ENCODE measurements at places on chromosomes 5 and 9.
A peak's percentile ranks its signal among the peaks of the same experiment; 100 is the strongest.

GRCh38 chr5:122500245-122501088, 188.4 kb downstream of the SNCAIP start:
- no peak for DNase-seq

GRCh38 chr9:92384375-92384774, 20.0 kb downstream of the OGN start:
- DNase-seq: no peak

- peak; percentile 9 for DNase-seq
Measured at GRCh38 chr5:84384604-84385575, at the start of gene EDIL3. Gene EDIL3 (minus strand): TSS chr5:84384880. CDS start chr5:84384374, 506 bp downstream.

GRCh38 chr9:126620478-126620877, 6.8 kb downstream of the LMX1B start:
- DNase-seq: no peak

DNA sequence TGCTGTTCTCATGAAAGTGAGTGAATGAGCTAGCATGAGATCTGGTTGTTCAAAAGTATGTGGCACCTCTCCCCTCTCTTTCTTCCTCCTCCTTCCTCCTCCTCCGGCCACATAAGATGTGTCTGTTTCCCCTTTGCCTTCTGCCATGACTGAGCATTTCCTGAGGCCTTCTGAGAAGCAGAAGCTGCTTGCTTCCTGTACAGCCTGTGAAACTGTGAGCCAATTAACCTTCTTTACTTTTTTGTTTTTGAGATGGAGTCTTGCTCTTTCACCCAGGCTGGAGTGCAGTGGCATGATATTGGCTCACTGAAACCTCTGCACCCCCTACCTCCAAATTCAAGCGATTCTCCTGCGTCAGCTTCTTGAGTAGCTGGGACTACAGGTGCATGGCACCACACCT, 6.1 kb downstream of the S100Z start:
- no peak for DNase-seq

DNA sequence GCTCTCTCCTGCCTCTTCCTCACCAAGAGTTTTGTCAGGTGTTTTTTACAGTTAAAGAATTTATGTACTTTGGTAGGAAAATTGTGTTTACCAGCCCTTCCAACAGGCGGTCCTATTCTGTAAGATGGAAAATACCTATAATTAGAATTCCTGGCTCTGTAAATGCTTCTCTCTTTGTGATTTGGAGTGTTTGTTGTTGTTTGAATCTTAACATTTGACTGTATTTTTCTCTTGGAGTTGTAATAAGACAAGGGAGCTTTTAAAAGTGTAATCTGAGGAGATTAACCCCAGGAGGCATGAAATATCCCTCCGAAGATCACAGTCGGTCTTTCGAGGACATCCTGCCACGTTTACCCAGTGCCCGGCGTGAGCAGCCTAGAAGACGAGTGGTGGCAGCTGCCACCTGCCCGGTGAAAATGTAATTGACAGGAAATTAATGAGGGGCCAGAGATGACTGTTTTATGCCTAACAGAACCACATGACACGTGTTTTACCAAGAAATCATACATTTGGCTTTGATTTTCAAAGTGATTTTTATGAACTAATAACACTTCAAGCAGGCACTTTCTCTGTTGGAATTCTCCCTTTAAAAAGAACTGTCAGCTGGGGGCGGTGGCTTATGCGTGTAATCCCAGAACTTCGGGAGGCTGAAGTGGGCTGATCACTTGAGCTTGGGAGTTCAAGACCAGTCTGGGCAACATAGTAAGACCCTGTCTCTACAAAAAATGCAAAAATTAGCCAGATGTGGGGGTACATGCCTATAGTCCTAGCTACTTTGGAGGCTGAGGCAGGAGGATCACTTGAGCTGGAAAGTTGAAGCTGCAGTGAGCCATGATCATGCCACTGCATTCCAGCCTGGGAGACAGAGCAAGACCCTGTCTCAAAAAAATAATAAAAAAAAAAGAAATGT, 20.0 kb downstream of the ANKRD33B start:
- DNase-seq: no peak

- no peak for DNase-seq
Measured at GRCh38 chr9:70030156-70030555, 13.5 kb upstream of the MAMDC2 start.

- no peak for DNase-seq
Measured at GRCh38 chr5:1484730-1485578, 38.8 kb downstream of the LPCAT1 start.

DNA sequence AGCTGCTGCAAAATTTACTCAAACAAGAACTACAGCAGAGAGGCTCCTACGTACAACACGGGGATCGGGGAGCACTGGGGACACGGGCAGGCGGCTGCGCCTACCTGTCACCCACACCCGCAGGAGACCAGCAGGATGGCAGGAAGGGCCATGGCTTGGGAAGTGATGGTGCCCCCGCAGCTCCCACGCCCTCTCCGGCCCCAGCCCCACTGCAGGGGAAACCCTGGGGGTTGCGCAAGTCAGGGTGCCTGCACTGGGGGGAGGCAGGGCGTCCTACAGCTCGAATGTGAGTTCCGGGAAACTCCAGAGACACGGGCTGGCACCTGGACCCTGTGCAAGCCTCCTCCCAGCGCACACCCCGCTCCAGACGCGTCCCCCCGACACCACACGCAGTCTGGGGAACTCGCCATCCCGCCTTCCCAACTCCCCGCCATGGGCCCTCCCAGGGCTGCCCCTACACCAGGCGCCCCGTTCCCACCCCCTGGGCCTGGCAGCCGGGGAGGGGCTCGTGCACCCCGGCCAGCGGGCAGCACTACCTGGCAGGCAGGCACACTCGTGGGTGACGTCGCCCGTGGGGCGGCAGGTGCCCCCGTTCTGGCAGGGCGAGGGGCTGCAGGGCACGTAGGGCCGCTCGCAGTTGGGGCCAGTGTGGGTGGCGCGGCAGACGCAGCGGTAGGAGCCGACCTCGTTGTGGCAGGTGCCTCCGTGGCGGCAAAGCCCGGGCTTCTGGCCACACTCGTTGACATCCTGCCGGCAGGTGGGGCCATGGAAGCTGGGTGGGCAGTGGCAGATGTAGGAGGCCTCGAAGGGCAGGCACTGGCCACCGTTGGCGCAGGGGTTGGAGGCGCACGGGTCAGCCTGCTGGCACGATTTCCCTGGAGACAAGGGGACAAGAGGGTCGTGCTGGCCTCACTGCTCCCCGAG, 23.3 kb downstream of the NOTCH1 start:
- DNase-seq: no peak

DNA sequence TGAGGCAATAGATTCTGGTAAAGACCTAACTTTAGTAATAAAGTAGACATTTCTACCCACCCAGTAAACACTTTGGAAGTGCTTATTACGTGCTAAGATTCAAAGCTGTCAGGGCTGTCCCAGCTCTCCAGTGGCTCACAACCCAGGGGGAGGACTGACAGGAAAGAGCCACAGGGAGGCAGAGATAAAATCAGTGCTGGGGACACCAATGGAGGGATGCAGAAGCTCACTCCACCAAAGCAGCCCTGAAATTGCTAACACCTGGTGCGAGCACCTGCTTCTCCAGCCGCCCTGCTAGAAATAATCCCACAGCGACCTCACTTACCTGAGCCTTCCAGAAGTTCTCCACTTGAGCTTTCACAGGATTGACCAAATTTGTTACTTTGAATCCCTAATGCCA, 501.0 kb downstream of the BNC2 start:
- DNase-seq: no peak

DNA sequence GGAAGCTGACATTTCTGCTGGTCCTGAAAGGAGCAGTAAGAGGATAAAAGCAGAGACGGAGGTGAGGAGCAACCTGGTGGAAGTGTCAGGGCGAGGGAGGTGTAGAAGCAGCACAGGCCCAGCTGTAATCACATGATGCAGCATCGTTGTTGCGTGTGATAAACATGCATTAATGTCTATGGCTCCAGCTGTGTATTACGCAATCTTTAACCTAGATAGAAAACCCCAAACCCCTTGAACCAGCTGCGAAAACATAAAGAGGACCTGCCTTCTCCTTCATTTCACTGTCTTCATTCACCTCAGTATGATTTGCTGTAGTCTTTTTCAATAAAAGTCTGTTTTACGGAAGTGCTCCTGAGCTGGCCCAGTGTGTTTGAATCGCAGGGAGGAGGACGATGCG, 162.9 kb downstream of the NTRK2 start:
- no peak for DNase-seq

DNA sequence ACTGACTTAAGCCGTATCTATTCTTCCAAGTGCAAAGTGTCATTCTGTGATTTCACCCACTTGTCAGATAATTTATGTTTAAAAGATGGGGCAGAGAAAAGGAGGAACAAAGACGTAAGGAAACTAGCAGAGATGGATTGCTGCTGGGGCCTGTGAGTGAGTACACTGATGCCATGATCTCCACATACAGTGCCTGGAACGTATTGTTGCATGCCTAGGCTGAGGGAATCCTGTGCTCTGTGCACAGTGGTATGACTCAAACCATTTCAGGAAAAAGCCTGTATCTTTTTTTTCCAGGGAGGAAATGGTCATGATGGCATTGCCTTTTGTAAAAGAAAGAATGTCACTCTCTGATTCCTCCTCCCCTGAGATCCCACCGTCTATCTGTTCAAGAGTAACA, 359.5 kb upstream of the ADAMTS16 start:
- DNase-seq: no peak

DNA sequence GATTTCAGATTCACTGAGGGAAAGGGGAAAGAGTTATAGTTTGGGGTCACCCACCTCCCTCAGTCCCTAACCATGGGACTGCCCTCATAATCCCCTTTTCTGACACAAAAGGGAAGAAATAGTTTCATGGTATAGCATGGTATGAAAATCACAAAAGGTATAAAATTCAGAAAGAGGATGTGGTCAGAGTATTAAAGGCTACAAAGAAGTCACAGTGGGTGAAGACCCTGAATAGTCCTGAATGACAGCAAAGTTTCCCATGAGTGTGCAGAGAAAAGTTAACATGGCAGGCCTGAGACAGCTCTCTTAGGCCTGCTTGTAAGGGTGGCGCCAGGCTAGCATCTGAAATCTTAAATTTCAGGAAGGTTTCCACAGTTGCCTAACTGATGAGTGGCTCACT, 290.6 kb upstream of the ZNF608 start:
- DNase-seq: no peak

DNA sequence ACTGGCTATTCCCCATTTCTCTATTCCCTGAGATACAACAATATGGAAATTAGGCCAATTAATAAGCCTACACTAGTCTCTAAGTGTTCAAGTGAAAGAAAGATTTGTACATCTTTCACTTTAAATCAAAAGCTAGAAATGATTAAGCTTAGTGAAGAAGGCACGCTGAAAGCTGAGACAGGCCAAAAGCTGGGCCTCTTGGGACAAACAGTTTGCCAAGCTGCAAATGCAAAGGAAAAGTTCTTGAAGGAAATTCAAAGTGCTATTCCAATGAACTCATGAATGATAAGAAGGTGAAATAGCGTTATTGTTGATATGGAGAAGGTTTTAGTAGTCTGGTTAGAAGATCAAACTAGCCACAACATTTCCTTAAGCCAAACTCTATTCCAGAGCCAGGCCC, 256.2 kb downstream of the ZSWIM6 start:
- DNase-seq: no peak

- no peak for DNase-seq
Measured at GRCh38 chr5:11890777-11891176, 13.5 kb downstream of the CTNND2 start.

DNA sequence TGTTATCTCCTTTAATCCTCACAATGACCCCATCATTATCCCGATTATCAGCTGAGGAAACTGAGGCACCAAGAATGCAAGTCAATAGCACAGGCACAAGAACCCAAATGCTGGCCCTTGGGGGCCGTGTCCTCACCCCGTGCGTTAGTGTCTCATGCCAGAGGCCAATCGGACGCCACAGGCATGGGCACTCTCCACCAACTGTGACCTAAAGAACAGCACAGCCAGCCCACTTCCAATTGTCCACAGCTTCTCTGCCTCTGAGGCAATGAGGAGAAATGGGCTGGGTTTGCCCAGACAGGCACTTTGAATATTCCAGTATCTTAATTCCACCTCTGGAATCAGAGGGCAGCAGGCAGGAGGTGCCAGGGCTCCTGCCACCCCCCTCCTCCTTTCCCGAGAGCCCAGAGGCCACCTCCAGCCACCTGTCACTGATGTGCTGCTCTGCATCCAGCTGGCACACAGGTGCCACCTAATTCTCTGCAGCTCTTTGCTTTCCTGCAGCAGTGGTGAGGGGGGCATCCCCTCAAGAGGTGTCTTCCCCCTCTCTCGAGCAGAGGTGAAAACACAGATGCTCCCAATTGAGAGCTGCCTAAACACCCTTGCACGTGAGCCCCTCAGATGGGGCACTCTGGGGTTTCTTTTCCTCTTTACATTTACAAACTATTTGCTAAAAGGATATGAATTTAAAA, 107.5 kb downstream of the ROR2 start:
- no peak for DNase-seq

DNA sequence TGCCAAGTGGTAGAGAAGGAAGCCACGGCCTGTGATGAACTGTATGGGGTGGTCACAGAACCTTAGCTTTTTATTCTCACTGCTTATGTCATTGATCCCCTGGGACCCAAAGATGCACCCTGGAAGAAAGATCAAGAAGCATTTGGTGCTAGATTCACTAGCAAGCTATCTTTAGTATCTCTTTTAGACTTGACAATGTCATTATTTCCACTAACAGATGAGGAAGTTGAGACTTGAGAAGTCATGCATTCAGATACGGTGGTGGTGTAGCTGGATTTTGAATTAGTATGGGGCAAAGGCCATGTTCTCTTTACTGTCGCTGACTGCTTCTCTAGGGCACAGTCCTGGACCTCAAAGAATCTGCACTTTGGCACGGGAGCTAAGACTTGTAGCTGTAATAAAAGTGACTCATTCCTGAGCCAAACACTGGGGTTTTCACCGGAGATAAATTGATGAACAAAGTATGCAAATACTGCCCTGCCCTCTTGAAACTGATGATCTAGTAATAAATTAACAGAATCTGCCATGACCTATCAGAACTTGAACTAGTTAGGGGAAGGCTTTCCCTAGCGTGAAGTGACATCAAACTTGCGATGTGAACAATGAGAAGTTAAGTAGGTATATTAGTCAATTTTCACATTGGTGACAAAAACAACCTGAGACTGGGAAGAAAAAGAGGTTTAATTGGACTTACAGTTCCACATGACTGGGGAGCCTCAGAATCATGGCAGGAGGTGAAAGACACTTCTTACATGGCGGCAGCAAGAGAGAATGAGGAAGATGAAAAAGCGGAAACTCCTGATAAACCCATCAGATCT, 5.4 kb downstream of the GDA start:
- no peak for DNase-seq

DNA sequence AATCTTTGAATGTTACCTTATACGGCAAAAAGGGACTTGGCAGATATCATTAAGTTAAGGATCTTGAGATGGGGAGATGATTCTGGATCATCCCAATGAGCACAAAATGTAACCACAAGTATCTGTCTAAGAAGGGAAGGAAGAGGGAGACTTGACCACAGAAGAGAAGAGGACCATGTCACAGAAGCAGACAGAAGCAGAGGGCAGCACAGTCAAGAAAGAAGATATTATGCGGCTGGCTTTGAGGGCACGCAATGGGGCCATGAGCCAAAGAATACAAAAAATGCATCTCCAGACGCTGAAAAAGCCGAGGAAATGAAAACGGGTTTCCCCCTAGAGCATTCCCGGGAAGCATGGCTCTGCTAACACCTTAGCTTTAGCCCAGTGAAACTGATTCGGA, 225.3 kb downstream of the NR2F1-AS1 start:
- no peak for DNase-seq

- DNase-seq: no peak
Measured at GRCh38 chr5:143086908-143087637, 316.4 kb downstream of the NR3C1 start.
